Stimulated activated memory B cell treated with anti-CD40 and anti-IgM and Interleukin-4, amounts not matched to agents 10 μg/mL and 1 μg/mL and 100 μg/mL, for 72 hours (primary cell): ENCODE measurements at places on chromosomes 5 and 9.

GRCh38 chr5:5103245-5103644, 36.9 kb upstream of the ADAMTS16 start:
- no peak for ATAC-seq

GRCh38 chr5:16603701-16604100, 13.1 kb downstream of the RETREG1 start:
- ATAC-seq = no peak

DNA sequence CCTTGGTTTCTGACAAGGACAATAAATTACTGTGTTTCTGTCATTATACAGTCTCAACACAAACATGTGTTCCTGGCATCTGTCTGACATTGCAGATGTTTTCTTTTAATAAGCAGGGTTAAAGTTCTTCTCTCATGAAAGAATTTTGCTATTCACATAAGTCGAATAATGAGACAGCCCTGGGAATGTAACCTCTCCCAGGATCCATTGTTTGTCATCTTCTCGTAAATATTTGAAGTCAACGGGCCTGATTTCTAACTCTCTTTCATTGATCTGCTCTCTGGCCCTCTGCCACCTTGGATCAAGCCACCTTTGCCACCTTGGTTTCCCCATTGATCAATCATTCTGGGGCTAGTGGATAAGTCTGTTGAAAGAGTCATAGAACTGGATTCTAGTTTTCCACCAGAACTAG, 12.9 kb upstream of the CAST start:
- no peak for ATAC-seq

DNA sequence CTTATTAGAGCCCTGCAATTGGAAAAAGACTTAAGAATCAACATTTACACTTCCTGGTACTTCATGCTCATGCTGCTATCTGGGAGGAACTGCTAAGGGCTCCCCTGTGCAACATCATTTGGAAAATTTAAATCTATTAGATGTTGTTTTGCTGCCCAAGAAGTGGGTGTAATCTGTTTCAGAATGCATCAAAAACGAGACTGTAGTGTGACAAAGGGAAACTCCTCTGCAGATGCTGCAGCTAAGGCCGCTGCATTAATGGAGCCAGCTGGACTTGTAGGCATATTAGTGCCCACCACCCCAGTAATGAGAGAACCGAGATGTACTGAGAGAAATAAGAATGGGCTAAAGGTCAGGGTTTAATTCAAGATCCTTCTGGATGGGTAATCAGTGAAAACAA, 11.1 kb upstream of the PAIP1 start:
- peak; percentile 39 for ATAC-seq
